ENCODE measurements at places on chromosomes 3 and 15.

- no peak for DNase-seq
Measured at GRCh38 chr3:39601241-39601640, 133.8 kb downstream of the MOBP start.

DNA sequence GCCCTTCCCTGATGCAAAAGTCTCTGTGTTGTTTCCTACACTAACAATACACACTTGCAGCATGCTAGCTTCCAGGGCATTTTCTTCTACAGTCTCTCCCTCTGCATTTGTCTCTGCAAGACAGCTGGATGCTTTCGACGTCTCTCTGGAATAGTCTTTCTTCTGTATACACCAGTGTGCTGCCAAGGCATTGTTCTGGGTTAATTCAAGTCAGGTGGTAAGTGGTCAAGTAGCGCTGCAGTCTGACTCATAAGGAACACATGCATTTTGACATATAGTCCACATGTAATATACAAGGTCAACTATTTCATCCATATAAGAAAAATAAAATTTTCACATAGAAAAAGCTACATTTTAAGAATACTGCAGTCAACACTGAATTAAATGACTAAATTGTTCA lies 92.7 kb downstream of the MYLK start:
- no peak for DNase-seq

DNA sequence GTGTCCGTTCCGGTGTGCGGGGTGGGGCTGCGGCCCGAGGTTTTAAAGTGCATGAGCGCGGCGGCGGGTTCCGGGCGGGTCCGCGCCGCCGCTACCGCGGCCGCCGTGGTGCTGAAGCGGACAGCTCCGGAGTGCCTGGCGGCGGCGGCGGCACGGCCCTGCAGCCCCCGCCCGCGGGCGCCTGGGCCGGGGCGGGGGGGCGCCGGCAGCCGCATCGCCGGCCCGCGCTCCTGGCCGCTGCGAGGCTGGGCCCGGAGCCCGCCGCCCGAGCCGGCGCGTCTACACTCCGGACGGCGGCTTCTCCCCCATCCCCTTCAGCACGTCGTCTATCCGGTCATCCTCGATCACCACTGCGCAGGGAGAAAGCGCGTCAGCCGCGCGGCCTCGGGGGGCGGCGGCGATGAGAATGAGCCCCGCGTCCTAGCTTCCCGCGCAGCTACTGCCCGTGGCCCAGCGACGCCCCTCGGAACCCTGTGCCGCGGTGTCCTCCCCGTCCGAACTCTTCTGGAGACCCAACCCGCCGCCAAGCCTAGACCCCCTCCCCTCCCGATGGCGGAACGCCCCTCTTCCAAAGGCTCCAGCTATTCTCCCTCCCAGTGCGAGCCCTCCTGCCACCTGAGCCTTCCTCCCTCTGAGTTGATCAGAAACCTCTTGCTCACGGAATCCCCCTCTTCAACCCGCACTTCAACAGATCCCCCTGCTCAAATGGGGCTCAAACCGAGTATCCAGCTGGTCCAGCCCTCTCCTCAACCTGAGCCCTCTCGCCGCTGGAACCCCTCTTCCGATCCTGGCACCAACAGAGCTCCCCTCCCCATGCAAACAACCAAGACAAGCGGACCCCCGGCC lies 1.3 kb downstream of the CAMK2N2 start:
- no peak for DNase-seq

GRCh38 chr15:68668926-68669600 lies 90.3 kb downstream of the CORO2B start:
- DNase-seq = no peak

DNA sequence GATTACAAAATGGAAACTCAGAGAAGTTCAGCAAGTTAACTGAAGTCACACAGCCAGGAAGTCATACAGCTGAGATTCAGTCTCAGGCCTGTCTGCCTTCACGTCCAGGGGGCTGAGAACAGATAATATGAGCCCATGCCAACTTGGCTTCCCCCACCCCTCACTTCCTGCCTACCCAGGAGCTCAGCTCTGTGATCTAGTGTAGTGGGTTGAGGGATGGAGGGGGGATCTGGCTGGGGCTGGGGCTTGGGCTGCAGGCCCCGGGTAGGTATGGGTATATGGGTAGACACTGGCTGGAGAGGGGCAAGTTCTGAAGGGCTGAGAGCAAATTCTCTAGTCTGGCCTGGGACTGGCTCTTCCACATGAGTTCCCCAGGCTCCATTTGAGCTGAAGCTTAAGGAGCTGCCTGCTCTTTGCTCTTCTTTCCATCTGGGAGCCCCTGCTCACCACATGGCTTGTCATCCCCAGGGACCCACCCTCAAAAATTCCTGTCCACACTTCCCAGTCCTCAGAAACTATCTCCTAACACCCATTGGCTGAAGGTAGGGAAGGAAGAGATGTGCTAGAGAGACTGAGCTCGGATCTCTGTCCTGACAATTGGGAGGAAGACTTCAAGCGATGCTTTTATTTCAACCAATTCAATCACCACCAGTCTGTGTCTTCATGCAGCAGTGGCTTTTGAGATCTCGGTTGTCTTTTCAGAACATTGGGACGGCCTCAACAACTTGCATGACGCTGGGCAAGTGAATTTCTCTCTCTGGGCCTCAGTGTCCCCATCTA lies 2.0 kb downstream of the RASGRF1 start:
- no peak for DNase-seq

DNA sequence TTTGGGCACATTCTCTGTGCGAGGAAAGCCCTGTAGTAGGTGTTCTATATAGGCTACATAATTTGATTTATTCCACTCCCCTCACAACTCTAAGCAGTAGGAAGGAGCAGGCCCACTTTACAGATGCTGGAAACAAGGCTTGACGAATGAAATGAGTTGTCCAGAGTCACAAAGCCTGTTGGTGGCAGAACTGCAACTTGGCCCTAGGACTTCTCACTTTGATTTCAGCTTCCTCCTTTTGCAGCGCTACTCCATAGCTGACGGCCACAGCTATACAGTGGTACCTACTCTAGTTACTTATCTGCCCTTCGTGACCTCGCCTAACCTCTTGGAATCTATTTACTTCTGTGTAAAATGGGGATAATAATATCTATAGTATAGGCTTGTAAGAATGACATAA lies 2.5 kb upstream of the IRAK2 start:
- no peak for DNase-seq

DNA sequence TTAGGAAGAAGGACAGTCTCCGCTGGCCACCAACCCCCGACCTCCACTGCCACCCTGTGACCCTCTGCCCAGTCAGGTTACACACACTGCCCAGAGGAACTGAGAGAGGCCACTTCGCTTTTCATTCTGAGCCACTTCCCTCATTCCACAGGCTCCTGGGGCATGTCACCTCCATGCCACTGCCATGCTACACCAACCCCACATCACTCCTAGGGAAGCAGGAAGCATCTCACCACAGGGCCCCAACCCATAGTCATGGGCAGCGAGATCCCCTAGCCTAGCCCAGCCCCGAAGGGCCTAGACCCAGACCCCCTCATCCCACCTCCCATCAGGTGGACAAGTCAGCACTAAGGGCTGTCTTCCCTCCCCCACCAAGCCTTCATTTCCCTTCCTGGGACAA lies 1.4 kb downstream of the PLCB2 start:
- DNase-seq = no peak

GRCh38 chr15:36632226-36632625 lies 52.8 kb downstream of the CDIN1 start:
- DNase-seq = no peak

GRCh38 chr3:124075753-124076152 lies 83.8 kb upstream of the ROPN1 start:
- no peak for DNase-seq

GRCh38 chr15:35958021-35958420 lies 412.1 kb upstream of the DPH6 start:
- DNase-seq = no peak

- no peak for DNase-seq
Measured at GRCh38 chr3:129415830-129416229, 12.6 kb downstream of the EFCAB12 start.

GRCh38 chr3:85710490-85710889 lies 751.7 kb downstream of the CADM2 start:
- DNase-seq = no peak

GRCh38 chr3:196388956-196389355 lies 43.3 kb downstream of the UBXN7 start:
- DNase-seq = no peak

DNA sequence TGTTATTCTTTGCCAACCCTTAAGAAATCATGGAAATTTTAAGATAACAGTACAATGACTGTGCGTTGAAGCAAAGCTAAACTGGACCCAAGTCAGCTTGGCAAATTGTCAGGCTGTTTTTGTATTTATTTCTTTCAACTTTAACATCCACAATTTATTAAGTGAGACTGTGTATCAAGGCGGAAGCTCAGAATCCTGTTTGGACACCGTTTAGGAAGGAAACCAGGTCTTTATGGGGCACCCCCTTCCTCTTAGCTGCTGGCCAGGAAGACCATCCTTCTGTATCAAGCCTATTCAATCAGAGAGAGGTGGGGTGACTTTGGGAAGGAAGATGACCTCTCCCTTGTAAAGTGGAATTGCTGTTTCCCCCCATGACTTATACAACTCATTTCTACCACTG lies 166.0 kb downstream of the MCTP2 start:
- no peak for DNase-seq

- DNase-seq = no peak
Measured at GRCh38 chr3:2635511-2635910, 474.7 kb downstream of the IL5RA start.

GRCh38 chr15:73959012-73959581 lies 32.8 kb downstream of the LOXL1 start:
- DNase-seq = no peak

- DNase-seq = no peak
Measured at GRCh38 chr3:170632780-170633179, 46.9 kb upstream of the SLC7A14 start.

- DNase-seq = no peak
Measured at GRCh38 chr3:48672522-48672921, 9.8 kb upstream of the CELSR3 start.

DNA sequence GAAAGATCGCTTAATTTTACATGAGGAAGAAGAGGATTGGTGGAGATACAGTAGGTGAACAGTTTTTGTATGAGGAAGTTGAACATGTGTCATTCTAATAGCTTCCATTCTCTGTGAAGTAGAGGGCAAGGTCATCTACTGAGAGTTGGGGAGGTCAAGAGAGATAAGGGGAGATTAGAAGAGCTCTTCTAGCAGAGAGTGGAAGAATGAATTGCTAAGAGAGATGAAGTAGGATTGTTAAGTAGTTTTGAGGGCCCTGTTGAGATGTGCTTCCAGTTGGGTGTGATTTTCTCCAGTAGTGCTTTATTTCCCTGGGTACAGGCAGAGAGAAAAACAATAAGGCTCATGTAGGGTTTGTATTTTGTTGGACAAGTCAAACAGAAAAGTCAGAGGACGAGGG lies 5.2 kb downstream of the OPA1 start:
- DNase-seq = no peak

DNA sequence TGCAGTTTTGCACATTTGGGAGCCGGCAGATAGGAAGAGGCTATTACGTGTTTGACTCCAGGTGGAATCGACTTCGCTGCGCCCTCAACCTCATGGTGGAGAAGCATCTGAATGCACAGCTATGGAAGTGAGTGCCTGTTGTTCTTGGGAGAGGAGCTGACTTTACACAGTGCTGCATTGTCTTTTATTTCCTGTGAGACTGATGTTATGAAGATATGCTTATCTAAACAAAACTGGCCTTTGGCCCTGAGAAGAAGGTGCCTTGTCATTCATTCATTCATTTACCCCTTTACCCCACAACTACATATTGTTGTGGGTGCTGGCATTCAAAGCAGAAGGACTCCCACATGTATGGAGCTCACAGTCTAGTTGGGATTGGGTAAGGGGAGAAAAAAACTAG lies 32.6 kb downstream of the PSMD6 start:
- DNase-seq = no peak

GRCh38 chr15:52232327-52232726 lies 41.1 kb upstream of the GNB5 start:
- DNase-seq = no peak

Measured in activated CD4-positive, alpha-beta T cell treated with anti-CD3 and anti-CD28 coated beads for 24 hours (primary cell).